Muscle of leg (tissue), 16 donors: ENCODE measurements at places on chromosomes 4 and X. TPM values are rescaled to one million over a fixed set of nuclear protein-coding genes. Genes with fewer than 3 reads are reported as not detected.

DNA sequence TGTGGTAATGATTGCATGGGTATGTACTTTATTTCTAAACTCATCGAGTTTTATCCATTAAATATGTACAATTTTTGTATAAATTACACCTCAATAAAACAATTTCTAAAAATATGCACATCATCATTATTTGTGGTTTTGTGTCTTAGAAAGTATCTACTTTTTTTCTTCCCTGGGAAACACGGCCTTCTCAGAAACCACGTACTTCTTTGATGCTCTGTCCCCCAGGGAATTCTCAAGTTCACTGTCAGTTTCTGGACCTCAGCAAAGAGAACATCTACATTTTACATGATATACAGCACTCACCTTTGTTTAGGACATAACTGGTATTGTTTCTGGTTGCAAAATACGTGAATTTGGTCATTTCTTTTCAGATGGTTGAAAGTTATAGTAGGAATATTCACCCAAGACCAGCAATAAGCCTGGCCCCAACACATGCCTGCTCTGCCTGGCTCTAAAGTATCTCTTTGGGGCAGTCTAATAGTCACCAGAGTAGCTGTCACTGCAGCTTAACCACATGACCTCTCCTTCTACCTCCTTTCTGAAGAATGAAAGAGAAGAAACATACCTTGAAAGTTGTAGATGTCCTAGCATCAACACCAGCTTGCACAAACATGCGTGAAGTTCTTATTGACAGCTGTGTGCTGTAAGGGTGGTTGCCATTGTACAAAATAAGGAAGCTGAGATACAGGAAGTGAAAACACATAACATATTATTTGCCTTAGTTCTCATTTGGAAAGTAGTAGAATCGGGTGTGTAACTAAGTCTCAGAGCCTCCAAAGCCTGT lies 48.4 kb upstream of the SPANXN4 start:
- DNase-seq, result no peak

DNA sequence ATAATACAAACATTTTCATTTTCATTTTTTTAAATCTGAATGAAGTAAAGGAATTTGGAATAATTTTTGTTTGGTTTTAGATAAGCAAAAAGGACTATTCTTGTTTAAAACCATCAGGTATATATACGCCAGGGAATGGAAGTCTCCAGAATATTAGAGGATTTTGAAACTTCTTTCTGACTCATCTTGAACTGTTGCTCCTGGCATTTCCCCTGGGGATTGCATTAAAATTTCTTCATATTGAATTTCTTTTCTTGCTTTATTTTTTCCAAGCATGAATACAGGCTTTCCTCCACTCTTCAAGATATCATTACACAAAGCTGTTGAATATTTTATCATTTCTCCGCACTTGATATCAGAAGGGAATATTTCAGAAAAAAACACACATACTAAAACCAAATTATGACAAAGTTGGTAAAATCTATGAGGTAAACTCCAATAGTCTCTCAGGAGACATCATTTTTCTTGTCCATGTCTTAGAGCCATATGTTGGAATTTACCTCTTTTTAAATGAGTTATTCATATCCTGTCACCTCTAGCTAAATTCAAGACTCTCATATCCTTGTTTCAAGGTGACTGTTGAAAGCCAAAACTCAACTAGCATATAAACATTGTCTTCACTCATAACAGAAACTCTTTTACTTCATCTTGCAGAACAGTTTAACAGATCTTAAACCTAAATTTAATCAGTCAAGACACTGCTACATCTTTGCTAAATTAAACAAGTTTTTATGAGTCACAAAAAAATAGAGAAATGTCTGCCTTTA lies 20.7 kb upstream of the CSN1S1 start:
- DNase-seq, result no peak

GRCh38 chr4:74654230-74654681 lies 140.1 kb downstream of the BTC start:
- no peak for DNase-seq

- DNase-seq, result no peak
Measured at GRCh38 chr4:145618210-145618931, 814 bp upstream of the MMAA start.

- no peak for DNase-seq
Measured at GRCh38 chrX:132837967-132838366, 120.5 kb downstream of the HS6ST2 start.

DNA sequence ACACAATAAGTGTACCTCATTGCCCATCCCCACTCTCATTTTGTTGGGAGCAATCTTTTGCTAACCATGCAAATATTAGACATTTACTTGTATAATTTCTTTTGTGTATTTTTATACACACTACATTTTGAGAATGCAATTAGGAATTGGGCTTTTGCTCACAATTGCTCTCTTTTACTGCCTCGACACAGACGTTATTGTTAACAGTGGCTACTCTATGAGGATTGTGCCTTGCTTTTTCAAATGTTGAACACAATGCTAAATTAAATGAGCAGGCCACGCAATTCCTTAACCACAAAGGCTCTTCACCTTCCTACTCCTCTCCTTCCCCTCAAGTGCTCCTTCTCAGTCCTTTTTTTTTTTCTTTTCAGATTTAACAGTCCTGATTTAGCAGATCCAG lies 42.8 kb upstream of the HPF1 start:
- DNase-seq, result no peak

DNA sequence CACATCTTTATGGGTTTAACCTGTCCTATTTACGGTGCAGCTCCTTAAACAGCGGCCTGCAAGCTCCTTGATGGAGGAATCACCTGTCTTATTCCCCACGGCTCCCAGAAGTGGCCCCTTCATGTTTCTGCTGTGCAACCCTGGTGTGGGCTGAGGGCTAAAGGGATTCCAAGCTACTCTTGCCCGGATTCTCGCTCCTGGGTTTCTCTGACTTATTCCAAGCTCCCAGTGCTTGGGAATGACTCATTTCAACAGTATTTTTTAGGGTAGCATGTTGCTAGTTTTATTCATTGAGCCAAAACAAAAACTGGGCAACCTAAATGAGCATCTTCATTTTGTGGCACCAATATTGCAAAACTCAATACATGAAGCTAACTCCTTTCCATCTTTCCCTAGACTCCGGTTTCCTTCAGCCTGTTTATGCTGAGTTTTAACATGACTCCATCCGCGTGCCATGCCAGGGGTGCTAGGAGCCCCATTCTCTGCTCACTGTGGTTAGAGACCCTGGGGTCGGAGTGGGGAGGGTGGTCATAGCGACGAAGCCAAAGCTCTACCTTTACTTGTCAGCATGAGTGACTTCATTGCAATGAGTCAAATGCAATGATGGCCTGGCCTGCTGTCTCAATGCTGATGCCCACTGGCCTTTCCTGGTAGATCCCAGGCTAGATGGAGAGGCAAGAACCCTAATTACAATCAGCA lies 349.7 kb downstream of the NR3C2 start:
- no peak for DNase-seq

DNA sequence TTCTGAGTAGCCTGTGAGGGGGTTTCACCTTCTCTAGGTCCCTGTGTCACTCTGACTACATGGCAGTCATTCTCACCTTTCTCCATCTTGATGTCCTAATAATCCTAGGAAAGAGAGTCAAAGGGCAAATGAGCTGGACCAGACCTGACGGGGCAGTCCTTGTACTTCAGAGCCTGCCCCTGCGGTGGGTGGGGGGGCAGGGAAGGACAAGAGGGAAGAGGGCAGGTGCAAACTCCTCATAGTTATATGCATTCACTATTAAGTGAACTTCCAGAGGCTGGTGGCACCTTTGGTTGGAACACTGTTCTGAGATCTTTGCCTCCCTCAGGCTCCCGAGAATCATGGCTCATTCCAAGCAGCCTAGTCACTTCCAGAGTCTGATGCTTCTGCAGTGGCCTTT lies at the start of gene AWAT1:
AWAT1 (plus strand) TSS at position 301 of the 400 bp plus-strand sequence; CDS start at position 342, 41 bp downstream.
- DNase-seq, result no peak

DNA sequence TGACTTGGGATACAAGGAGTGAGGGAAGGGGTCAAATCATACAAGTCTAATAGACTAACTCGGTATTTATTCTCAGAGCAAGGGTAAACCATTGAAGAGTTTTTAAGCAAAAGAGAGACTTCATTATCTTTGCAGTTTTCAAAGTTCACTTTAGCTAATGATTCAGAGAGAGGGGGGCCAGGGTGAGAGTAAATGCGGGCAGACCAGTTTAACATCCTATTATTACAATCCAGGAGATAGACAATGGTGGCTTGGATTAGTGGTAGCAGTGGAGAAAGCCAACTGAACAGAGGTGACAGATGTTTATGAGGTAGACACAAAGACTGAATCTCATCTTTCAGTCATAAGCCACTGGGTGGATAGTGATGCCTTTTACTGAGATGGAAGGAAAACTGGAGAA lies 57.9 kb downstream of the CPEB2 start:
- no peak for DNase-seq

DNA sequence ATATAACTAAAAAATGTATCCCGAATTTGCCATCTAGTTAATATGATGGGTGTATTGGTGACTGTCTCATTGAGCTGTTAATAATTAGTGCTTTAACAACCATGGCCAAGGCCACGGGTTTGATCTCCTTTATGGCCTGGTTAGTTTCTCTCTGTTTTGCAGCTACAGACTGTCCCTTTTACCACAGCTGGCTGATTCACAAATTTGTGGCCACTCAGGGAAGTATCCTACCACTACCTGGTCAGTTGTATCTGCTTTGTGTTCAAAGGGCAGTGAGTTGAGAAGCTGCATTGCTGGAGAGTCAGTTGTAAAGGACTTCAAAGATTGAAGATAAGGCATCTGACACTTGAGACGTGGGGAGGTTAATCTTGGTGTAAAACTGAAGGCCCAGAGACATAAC lies 219.1 kb upstream of the BMP3 start:
- no peak for DNase-seq

GRCh38 chrX:22959204-22959920 lies 40.4 kb upstream of the DDX53 start:
- peak; percentile 37 for DNase-seq

- DNase-seq, result no peak
Measured at GRCh38 chr4:145589916-145590702, 29.1 kb upstream of the MMAA start.

DNA sequence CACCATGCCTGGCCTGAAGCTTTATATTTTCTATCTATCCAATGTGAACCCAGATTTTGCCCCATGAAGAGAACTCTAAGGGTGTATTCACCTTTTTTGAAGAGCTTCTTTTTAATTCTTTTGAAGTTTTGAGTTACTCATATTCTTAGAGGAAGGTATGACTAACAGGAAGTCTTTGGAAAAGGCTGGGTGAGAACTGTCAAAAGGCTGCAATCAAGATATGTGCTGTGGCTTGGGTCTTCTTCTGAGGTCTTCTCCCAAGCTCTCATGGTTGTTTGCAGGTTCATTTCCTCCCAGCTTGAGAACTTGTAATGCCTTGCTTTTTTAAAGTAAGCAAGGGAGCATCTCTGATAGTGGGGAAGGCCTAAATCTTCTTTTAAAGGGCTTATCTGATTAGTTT lies 3.1 kb upstream of the C4orf17 start:
- no peak for DNase-seq

- DNase-seq, result no peak
Measured at GRCh38 chrX:39308126-39308525, 506.9 kb downstream of the MID1IP1 start.

DNA sequence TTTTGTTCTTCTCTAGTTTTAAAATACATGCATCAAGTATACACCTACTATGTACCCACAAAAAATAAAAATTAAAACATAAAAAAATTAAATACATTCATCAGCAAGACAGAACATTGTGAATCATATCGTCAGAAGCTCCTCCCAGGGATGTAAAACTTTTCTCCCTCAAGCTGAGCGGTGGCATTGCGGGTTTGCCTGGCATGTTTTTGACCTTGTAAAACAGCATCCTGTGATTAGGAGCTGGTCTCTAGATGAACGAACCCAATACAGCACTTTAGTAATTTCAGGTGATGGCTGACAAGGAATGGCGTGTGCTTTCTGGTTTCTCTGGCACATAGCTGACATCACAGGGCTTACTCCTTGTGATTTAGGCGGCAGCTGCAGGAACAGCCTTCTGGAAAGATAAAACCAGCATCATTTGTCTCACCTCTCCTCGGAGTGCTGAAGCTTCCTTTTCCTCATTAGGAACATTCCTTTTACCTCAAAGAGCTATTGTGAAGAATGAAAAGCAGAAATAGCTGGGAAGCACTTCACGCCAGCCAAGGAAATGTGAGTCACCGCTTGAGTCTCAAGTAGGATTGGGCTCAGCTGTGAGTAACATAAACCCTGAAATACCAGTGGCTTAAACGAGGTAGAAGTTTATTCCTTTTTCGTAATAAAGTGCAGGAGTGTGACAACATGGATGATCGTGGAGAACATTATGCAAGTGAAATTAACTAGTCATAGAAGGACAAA lies 44.3 kb downstream of the NYX start:
- DNase-seq, result peak; percentile 65

GRCh38 chr4:16466581-16466980 lies 240.3 kb upstream of the TAPT1 start:
- no peak for DNase-seq

GRCh38 chr4:17550549-17550948 lies 26.4 kb upstream of the LAP3 start:
- DNase-seq, result no peak

Gene NUP62CL
- 0.61 TPM for polyA plus RNA-seq

Gene VCX2
- not detected for polyA plus RNA-seq

Gene PDLIM3
- 457 TPM for polyA plus RNA-seq
